Fibroblast of skin of left biceps (primary cell): ENCODE measurements at places on chromosomes 3 and 15.

DNA sequence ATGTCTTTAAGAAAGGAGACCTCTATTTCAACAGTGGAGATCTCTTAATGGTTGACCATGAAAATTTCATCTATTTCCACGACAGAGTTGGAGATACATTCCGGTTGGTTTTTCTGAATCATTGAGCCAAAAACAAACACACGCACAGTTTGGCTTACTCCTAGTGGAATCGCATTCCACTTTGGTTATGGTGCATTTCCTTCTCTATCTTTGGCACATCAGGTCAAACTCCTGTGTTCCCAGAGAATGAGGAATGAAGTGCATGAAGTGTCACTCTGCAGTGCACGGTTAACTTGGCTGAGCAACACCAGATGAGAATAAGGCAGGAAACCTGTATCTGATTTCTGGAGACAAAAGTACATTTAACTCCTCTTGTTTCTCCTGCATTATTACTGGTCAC is 38.5 kb downstream of the HDC start:
- DNase-seq, result no peak

DNA sequence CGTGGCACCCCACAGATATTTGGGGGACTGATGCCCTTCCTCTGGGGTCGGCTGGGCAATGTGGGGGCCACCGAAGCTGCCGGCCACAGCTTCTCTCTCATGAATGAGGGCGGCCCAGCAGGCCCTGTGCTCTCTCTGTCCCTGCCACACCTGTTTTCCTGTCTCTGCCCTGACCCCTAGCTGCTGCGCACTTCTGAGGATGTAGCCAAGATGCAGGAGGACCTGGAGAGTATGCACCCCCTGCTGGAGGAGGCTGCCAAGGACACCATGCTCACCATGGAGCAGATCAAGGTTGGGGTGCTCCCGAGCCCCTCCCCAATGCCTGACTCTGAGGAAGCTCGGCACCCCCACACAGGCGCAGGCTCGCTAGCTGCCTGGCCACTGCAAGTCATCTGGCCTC is 59.7 kb downstream of the SEMA3G start:
- DNase-seq, result no peak

DNA sequence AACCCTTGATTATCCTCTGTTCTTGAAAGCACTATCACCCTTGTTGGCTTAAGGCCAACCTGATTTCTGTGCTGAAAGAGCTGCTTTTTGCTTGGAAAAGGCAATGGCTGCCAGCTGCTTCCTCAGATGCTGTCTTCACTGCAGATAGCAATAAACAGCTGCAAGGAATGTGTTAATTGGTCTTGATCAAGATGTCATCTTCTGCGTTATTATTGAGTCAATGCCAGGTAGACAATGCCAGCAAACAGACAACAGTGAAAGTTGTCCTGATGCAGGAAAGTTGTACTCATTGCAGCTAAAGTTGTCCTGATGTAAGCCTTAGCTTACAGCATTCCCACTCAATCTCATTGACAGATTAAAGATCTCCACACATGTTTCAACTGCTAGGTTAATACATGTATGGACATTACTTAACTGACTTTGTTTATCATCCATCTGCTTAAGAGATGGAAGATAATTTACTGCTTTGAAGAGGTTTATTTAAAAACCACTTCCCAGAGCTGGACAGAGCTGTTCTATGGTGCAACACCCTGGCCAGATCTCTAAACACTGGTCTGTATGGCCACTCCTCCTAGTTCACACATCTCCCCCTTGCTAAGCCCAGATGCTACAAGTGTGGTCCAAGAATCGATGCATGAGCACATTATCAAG is 251.0 kb upstream of the MCTP2 start:
- no peak for DNase-seq

- no peak for DNase-seq
Observed at GRCh38 chr3:143859465-143860203, 11.4 kb upstream of the SLC9A9 start.

GRCh38 chr3:14169871-14170270 is 8.5 kb downstream of the XPC start:
- DNase-seq, result no peak

DNA sequence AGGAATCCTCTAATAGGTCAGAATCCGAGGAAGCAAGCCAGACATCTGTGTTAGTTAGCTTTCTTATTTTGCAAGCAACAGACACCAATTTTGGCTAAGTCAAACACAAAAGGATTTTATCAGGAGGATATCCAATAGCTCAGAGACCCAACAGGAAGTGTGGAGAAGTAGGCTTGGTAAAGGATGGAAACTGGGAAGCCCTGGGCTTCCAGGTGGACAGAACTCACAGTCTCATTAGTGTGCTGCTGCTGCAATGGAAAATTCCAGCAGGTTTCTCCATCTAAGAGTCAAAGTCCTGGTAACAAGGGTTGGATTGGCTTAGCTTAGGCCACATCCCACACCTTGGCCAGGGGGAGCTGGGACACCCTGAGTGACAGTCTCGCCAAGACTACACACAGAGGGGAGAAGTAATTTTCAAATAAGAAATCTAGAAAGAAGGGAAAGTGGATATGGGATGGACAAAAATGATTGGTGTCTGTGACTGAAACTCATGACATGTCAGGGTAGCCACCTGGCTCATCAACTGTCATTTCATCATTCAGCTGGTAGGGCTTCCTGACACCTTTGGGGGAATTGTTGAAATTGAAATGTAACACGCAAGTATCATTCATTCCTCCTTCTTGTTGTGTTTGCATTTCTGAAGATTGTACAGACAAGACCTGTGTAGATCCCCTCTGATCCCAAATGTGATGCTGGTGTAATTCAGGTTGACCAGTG is 158.6 kb downstream of the THSD4 start:
- no peak for DNase-seq

- no peak for DNase-seq
Observed at GRCh38 chr3:185200639-185201038, 47.8 kb upstream of the C3orf70 start.

DNA sequence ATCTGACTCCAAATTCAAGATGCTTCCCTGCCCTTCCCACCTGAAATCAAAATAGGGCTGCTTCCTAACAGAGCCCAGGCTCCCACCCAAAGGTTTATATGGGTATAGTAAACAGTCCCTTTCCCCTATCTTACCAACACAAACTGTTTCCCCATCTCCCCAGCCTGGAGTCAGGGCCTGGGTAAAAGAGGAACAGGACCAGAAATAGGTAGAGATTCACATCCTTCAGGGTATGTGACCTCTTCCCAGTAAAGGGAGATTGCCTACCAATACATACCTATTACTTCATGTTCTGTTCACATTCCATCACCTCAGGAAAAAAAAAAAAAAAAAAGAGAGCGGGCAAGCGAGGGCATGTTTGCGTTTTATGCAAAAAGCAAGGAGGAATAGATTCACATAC is 9.7 kb upstream of the SHF start:
- no peak for DNase-seq

DNA sequence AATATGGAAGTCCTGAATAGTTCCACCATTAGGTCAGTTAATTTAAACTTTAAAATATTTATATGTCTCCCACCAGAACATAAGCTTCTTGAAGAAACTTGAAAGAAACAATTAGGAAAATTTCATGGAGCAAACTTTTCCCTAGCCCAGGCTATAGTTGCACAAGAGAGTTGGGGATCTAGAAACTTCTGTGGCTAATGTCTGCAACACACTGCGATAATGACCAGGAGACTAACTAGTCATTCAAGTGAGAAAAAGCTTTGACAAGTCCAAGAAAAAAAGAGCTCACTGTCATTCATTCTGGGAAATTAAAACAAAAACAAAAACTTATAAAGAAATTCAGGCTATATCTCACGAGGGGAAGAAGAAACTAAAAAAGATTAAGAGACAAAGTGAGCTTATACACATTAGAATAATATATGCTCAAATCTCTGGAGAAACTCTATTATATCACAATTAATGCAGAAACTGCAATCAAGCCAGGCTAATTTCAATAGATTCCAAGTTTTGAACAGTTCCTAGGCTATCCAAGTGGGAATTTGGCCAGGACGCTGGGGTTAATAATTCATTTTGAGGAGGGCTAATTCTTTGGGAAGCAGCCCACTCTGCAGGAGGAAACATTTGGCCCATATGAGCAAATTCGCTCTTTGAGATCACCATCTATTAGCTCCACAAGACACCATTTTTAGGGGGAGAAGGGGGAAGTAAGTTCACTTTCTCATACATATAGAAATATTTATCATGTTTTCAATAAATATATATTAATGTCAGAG is 134.6 kb downstream of the MEIS2 start:
- DNase-seq, result no peak

DNA sequence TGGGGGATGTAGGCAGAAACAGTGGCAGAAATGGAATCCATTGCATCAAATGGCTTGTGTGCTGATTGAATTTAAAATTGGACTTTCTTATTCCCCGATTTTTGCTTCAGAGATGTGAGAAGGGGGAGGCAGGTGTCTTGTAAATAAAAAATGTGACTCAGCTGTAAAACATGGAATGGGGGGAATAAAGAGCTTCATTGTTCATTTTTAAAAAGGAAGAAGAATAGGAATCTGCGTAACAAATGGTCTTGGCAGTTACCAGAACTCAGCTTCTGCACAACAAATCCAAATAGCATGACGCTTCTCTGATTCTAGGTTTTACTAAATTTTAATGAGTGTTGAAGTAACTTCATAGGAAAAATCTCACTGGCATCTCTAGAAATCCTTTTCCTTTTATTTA is 323.9 kb upstream of the GBE1 start:
- no peak for DNase-seq

- no peak for DNase-seq
Observed at GRCh38 chr3:59304296-59304695, 254.5 kb upstream of the CFAP20DC start.

GRCh38 chr3:185586686-185587039 is 568 bp downstream of the SENP2 start:
- DNase-seq, result no peak

GRCh38 chr3:144586382-144586781 is 614.8 kb downstream of the DIPK2A start:
- peak; percentile 60 for DNase-seq

DNA sequence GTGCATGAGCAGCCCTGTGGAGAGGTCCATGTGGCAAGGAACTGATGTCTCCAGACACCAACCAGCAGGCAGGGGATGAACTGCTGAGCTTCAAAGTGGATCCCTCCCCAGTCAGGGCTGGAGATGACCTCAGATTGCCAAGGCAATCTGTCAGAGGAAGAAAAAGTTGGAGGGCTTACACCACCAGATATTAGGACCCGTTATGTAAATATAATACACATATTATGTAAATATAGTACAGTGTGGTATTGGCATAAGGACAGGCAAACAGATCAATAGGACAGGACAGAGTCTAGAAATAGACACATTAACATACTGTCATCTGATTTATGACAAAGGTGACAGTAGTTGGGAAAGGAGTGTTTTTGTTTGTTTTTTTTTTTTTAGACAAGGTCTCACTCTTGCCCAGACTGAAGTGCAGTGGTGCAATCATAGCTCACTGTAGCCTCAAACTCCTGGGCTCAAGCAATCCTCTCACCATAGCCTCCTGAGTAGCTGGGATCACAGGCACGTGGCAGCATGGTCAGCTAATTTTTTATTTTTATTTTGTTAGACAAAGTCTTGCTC is 18.0 kb upstream of the RAB7A start:
- no peak for DNase-seq

GRCh38 chr15:22967084-22967770 is 12.9 kb downstream of the CYFIP1 start:
- no peak for DNase-seq

- no peak for DNase-seq
Observed at GRCh38 chr15:65812916-65813315, 20.8 kb upstream of the DENND4A start.

- DNase-seq, result no peak
Observed at GRCh38 chr15:39556461-39556860, 24.4 kb upstream of the THBS1 start.

DNA sequence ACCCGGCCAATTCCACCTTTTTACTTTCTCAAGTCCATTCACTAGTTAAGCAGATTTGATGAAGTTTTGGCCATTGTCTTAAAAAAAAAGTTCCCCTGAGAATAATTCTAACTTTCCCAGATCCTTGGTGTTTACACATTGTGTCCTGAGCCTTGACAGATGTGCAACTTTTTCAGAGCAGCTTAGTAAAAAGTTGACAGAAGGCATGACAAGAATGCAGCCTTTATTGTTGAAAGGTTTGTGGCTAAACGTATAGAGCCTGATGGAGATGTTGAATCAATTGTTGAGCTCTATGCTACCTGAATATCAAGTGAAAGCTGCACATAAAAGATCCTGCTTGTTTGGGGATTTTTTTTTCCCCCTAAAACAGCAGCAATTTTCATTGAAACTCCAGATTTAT is 75.3 kb upstream of the CMTM7 start:
- DNase-seq, result no peak

GRCh38 chr15:31278061-31278445 is 48.6 kb upstream of the KLF13 start:
- no peak for DNase-seq

DNA sequence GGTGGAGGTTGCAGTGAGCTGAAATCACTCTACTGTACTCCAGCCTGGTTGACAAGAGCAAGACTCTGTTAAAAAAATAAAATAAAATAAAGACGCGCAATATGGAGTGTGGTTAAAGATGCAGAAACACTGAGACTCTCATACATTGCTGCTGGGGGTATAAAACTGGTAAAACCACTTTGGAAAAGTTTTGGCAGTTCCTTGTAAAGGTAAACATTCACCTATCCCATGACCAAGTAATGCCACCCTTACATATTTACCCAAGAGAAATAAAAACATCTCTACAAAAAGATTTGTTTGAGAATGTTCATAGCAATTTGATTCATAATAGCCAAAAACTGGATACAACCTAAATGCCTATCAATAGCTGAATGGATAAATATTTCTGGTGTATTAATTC is 398.5 kb downstream of the PDCD6IP start:
- no peak for DNase-seq

DNA sequence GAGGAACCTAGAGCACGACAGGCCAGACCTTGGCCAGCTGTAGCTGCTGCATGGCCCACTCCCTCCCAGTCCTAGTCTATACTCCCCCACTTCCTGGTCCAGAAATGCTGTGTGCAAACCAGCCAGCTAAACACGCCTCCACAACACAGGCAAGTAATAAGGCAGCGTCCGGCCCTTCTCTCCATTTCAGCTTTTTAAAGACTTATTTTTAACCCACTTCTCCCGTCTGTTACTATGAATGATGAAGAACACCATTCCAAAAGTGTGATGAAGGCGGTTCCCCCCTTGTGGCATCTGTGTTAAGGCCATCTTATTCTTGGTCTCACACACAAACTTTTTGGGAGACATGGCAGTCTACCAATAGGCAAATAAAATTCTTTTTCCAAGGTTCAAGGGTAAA is 164.1 kb upstream of the CHRNA7 start:
- no peak for DNase-seq

GRCh38 chr15:22941179-22941578 is 39.0 kb downstream of the CYFIP1 start:
- DNase-seq, result no peak

DNA sequence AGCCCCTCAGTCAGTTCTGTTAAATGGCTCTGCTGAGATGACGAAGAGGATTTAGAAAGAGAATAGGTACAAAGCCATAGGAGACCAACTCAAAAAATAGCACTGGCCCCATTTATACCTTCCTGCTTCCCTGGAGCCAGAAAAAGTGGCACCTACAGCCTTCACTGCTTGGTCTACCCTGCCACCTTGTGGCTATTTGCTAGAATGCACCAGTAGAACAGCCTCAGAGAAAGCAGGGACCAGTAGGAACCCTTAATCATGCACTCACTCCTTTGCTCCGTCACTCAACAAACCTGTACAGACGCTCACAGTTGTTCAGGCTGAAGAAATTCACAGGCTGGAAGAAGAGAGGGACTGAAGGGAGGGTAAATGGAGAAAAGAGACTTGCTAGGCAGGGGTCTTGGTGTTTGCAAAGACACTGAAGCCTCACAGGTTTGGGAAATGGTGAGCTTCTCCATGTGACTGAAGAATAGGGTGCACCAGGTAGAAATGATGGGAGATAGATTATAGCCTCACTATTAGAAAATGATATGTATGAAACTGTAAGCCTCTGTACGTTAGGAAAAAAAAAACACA is 12.1 kb upstream of the RTP2 start:
- DNase-seq, result no peak
